ENCODE measurements at places on chromosomes 13 and 19.

DNA sequence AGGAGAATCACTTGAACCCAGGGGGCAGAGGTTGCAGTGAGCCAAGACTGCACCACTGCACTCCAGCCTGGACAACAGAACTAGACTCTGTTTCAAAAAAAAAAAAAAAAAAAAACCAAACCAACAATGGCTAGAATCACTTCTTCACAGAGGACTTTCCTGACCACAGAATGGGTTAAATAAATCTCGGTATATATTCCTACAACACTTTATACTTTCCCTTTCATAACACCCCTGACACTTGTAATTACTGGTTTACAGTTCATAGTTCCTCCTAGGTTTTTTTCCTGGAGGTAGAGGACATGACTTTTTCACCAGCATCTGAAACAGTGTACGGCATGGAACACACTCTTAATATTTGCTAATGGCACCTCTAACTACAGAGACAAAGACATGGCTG, 31.4 kb downstream of the ZDHHC20 start:
- DNase-seq, result no peak

DNA sequence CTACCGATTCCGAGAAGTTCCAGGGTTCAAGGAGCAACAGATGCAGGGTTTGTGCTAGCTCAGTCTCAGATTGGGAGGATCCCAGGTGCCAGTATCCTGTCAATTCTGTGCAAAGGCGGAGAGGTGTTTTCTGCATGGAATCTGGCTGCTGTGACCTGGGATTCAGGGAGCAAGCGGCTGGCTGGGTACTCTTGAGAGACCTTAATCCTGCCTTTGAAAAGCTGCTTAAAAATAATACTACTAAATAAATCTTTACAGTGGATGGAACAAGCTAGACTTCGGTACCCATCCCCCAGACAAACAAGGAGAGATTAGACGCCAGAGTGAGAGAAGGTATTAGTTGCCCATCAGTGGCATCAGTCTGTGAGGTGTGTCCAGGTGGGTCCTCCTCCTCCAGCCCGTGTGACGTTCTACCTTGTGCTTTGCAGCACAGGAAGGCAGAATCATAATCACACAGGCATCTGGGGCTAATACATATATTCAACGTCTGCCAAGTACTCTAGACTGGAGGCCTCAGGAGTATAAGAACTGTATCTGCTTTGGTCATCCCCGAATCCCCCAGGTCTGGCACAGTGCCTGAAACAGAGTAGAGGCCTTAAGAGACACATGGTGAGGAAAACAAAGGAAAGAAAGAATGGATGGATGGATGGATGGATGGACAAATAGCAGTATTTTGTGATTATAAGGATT, 230.6 kb downstream of the ZNF536 start:
- no peak for DNase-seq

DNA sequence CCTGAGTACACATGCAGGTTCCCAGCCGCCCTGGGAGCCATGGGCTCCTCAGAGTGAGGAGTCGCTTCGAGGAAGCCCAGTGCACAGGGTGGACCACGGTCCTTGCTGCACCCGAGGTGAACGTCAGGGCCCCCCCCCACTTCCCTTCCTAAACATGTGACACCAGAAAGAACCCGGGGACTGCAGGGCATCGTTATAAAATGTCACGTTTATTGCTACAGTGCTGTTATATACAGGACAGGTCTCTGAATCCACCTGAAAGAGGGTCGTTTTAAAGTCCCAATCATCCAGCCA, 3.8 kb upstream of the UQCR11 start:
- no peak for DNase-seq

GRCh38 chr19:12880551-12881171, 588 bp downstream of the DNASE2 start:
- DNase-seq, result no peak

DNA sequence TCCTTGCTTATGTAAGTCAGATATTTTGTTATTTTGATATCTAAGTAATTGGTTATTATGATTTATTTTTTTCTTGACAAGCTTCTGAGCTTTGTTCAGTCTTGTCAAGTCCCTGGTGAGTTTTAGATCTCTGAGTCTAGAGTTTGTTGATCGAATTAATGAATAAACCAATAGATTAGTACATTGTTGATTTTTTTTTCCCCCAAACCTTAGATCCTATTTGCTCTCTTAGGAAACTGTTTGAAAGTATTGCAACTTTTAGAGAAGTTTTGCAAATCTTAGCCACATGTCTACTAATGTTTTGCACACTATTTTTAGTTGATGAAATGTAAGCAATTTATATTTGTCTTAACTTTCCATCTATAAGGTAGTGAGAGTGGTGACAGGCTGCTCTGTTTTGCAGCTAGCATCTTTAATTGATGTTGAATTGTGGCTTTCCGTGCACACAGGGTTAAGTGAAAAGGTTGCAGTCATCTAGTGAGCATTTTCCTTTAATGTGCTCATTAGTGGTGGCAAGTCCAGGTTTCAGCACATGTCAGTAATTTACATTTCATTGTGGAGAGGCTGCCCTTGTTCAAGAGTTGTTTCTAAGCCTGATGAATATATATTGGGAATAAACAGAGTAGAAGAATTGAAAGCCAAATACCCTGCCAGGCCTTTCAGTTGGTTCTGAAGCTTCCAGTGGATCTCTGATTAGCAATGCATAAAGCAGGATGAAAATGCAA, 86.3 kb downstream of the PCCA start:
- DNase-seq, result no peak

GRCh38 chr13:30851697-30852096, 54.4 kb upstream of the MEDAG start:
- DNase-seq, result no peak

GRCh38 chr13:59133903-59134302, 1029.8 kb downstream of the DIAPH3 start:
- no peak for DNase-seq

- no peak for DNase-seq
Observed at GRCh38 chr13:49517461-49517860, 21.7 kb downstream of the PHF11 start.

GRCh38 chr13:50914848-50915247, 5.3 kb downstream of the RNASEH2B start:
- DNase-seq, result no peak

- no peak for DNase-seq
Observed at GRCh38 chr19:31427857-31428256, 78.6 kb upstream of the TSHZ3 start.

DNA sequence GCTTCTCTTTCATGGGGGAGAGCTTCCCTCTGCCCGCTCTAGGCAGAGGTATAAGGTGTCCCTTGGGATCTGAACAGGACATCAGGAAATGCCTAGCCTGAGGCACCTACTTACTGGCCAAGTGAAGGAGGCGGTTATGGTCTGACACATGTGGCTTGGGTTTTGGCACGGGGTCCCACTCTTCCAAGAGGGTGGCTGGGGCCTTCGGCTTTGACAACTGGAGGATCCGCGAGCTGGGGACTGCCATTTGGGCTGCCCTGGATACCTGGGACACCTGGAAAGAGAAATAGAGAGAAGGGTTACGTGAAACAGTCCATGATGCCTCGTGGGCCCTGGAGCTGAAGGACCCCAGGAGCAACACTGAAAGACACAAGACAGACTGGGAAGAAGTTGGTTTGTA, 22.4 kb upstream of the MIER2 start:
- DNase-seq, result no peak

DNA sequence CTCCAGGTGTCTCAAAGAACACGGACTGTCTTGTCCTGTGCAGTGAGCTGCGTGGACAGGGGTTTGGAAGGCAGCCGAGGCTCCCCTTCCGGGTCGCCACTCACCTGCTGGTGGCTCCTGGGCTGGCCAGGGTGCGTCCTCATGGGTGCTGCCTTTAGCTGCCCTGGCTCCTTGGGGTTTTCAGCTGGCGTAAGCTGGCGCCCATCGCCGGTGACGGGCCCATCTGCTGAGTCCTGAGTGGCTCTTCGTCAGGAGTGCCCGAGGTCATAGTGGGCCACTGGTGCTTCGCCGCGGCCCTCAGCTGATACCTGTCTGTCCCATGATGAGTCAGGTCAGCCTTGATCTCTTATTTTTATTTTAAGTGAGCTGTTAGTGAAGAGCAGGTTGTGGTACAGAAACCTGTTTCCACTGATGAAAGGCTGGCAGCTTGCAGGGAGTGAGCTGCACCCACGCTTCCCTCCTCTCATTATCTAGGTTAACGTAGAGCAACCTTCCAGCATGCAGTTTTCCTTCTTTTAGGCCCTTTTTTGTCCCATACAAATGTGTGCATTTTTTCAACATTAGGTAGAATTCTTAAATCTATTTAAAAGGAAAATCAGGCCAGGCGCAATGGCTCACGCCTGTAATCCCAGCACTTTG, 18.4 kb downstream of the EPN1 start:
- DNase-seq, result no peak

DNA sequence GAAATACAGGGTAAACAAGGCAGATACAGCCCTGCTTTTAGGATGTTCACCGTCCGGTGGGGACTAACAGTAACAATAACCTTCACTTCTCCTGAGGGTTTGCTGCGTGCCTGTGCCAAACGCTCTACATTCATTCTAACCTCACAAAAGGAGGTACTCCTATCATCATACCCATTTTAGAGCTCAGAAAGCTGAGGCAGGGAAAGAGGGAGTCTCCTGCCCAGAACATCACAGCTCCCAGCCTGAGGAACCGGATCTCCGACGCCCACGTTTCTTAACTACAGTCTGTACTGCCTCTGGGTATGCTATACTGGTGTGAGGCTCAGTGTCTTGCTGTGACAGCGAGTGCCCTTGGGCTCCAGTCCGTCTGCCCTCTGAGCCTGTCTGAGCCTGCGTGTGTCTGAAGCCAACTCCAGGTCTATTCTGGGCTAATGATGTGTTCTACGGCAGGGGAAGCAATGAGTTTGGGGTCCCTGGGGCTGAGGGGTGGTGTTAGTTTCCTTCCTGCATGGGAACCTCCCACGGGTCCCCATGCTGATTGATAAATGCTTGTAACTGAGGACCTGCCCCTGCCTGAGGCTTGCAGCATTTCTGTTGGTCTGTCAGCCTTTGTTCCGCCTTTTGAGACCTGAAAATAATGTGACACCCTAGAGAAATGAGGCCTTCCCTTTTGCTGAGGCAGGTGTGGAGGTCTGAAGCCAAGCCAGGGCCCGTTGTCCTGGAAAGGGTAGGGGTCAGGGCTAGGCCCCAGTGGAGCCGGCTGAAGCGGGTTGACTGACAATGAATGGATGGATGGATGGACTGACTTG, 4.9 kb downstream of the LIPE start:
- no peak for DNase-seq

DNA sequence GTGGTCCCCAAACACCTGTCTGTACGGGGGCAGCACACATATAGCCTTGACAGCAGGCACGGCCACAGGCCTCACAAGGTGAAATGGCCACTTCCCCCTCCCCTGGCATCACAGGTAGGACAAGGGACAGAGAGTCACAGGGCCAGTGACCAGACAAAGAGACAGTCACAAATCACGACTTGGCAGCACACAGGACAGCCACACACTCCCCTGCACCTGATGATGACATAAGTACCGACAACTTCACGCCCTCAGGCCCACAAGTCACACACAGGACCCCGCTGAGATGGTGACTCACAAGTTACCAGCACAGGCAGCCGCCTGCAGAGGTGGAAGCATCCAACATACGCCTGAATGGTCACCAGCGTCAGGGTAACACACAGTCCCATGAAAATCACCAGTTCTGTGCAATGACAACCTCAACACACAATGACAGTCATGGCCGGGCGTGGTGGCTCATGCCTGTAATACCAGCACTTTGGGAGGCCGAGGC, 16.5 kb downstream of the TYK2 start:
- no peak for DNase-seq

- DNase-seq, result no peak
Observed at GRCh38 chr13:66886264-66886663, 343.9 kb downstream of the PCDH9 start.

DNA sequence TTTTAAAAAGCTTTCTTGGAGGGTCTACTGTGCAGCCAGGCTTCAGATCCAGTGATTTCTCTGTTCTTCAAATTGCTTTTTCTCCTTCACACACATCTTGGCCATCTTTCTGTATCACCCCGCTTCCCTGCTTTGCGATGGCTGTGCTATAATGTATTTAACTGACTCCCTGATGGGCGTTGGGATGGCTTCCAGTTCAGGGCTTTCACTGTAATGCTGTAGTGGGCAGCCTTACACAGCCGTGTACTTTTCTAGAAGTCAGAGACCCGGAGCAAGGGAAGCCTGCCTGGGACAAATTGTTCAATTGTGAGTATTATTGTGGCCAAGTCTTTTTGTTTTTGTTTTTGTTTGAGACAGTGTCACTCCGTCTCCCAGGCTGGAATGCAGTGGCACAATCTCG, 19.4 kb upstream of the PAK4 start:
- DNase-seq, result no peak

DNA sequence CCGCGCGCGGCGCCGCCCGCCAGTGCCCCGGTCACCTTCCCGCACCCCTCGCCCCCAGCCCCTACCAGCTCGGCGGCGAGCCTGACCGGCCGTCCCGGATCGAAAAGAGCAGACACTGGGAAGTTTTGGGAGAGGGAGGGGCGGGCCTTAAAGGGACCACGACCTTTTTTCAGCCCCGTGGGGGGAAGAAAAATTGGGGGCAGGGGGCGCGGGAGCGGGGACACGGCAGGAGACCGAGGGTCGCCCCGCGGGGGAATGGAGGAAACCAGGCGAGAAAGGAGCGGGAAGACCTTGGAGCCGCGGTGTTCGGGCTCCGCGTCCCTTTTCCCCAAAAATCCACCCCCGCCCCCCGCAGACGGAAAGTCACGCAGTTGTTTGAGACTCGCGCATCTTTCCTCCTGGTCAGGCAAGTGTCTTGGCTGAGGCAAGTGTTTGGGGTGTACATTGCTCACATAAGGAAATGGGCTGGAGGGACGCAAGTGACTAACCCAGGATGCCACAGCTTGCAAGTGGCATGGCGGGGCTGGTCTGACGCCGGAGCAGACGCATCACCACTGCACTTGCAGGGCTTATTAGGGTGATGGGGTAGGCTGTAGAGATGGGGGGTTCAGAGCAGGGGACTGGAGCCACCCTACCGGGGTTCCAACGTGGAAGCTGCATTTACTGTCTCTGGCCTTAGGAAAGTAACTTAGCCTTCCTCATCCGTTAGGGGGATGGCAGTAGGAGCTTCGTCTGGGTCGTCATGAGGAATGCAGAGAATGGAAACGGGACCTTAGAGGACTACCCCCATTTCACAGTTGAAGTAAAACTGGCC, 2.7 kb upstream of the HNRNPL start:
- peak; percentile 66 for DNase-seq

DNA sequence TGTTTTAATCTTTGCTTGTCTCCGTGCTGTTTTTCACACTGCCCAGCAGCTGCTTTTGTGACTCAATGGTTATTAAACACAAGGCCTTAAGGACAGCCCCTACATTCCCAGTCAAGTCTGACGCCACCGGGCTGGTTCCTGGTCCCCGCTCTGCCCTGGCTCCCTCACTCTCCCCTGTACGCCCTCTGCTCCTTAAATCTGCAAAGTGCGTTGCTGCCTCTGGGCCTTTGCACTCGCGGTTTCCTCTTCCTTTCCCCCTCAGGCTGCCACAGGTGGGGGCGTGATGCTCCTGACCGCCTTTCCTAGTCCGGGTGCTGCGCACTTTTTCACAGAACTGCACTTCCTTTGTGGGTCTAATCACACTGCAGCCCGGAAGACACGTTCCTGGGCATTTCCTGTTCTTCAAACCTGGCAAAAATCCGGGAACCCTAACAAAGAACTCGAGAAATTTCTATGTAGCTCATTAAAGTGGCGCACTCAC, 25.6 kb downstream of the NOSIP start:
- no peak for DNase-seq

- DNase-seq, result no peak
Observed at GRCh38 chr19:51501594-51502263, at the start of gene SIGLEC12. SIGLEC12 (minus strand) TSS chr19:51501800; CDS start chr19:51501733, 67 bp downstream.

GRCh38 chr19:41437944-41438574, 1.7 kb downstream of the DMAC2 start:
- DNase-seq, result no peak

Data from HCEC 1CT (cell line).